Renal pelvis (tissue), 12 donors: ENCODE measurements at places on chromosomes 3 and 15. TPM values are rescaled to one million over a fixed set of nuclear protein-coding genes. Genes with fewer than 3 reads are reported as not detected.

- no peak for DNase-seq
Measured at GRCh38 chr3:9625656-9626055, 23.6 kb upstream of the MTMR14 start.

DNA sequence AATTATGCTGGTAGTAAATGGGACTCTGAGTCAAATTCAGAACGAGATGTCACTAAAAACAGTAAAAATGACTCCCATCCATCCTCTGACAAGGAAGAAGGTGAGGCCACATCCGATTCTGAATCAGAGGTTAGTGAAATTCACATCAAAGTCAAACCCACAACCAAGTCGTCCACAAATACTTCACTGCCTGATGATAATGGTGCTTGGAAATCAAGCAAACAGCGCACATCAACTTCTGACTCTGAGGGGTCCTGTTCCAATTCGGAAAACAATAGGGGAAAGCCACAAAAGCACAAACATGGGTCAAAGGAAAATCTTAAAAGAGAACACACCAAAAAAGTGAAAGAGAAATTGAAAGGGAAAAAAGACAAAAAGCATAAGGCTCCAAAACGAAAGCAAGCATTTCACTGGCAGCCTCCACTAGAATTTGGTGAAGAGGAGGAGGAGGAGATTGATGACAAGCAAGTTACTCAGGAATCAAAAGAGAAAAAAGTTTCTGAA lies 15.1 kb upstream of the ZBTB47 start:
- DNase-seq = no peak

The MPI gene
- 62.3 TPM for polyA plus RNA-seq

The PRSS50 gene
- polyA plus RNA-seq = 3.8 TPM

The ENTPD3 gene
- 1.8 TPM for polyA plus RNA-seq

DNA sequence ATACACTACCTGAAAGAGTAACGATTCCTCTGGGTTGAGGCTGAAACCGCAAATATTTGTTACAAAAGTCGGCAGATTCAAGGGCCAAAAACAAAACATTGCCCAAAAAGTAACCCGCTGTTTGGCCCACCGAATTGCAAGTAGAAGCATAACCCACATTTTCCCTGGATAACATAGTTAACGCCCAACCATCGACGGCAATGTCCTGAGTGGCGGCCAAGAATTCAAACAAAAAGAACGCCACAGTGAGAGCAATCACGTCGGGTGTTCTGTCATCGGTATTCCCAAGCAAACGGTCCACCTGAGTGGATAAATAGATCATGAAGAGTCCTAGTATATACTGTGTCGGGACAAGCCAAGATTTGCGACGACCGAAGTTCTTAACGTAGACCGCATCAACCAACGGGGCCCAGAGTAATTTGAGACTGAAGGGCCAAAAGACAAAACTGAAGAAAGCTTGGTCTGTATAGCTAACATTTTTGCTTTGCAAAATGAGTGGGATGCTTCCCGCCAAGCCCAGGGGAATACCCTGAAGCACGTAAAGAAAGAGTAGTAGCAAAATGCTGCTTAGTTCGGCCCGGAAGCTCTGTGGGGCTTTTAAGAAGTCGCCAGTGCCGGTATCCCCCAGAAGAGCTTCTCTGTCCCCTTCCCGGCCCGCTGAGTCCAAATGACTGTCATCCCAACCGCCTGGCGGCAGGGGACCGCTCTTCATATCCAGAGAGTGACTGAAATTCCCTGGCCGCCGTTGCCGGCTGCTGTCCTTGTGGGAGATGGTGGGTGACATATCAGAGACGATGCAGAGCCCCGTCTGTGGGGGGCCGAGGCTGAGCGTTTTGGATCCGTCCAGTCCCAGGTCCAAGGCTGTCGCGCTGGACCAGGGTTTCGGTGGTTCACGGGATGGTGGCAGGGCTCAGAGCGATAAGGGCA lies 750 bp downstream of the SLC33A1 start:
- no peak for DNase-seq

DNA sequence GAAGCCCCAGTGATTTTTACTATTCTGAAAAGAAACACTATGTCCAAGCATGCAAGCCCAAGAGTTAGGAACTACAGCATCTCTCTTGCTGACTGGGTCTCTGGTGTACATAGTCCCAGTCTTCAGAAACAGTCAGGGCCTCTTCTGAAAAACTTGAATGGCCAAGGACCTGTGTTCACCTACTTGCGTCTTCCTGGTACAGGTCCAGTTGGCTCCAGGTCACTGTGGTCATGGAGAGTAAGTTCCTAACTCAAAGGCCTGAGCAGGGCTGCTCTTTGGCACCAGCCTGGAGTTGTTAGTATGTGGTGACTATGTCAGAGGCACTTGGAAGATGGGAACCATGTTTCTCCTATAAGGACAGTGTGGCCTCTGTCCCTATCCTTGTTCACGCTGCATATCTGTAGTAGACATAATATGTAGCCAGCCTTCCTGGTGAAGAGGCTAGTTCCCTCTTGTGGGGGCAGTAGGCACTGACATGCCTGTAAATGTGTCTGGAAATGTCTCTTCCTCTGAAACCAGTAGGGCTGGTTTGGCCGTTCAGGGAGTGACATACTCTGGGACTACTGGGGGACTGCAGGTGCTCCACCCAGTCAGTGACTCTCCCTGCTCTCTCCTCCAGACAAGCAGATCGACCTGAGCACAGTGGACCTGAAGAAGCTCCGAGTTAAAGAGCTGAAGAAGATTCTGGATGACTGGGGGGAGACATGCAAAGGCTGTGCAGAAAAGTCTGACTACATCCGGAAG lies 2.6 kb upstream of the RBM15B start:
- DNase-seq = peak; percentile 11

The C3orf22 gene
- 0.25 TPM for polyA plus RNA-seq

DNA sequence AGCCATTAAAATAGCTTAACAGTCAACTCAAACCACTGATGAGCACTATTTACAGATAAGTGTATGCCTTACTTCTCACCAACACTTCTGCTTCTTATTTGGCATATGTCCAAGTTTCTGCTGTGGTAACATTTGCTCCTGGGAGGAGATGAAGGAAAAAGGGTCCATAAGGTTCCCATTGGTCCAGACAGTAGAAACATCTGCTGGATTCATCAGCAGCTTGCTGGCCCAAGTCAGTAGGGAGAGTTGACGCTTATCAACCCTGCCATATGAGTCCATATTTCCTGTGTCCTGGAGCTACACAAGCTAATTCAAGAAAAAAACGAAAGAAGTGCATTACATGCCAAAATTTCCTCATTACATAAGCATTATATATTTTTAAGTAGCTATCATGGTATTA lies 824.5 kb downstream of the CADM2 start:
- DNase-seq = no peak

GRCh38 chr3:38173834-38174418 lies 8.6 kb downstream of the OXSR1 start:
- no peak for DNase-seq

DNA sequence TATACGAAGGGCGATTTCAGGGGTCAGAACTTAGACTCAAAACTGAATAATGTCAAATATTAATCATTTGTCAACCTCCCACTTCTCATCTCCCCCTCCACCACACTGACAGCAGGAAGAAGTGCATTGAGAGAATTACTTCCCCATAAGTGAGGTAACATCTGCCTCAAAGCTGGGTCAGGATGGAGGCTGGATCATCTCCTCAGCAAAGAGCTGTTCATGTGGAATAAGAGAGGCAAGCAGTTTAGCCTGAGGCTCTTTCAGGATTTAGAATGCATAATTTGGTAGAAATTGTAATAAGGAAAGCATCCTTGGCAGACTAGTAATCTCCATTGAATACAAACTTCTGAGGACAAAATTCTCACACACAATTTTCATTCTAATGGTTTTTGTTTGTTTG lies 512.1 kb downstream of the ROBO1 start:
- no peak for DNase-seq

GRCh38 chr3:57691411-57692132 lies 1.3 kb downstream of the DENND6A start:
- DNase-seq = no peak

The HCLS1 gene
- 4.9 TPM for polyA plus RNA-seq

The GPR156 gene
- polyA plus RNA-seq = 3.6 TPM

- no peak for DNase-seq
Measured at GRCh38 chr3:185069037-185070030, 83.5 kb downstream of the C3orf70 start.

- DNase-seq = no peak
Measured at GRCh38 chr3:16936676-16937230, 52.0 kb downstream of the PLCL2 start.

The CLEC3B gene
- 44.4 TPM for polyA plus RNA-seq

The PPM1L gene
- polyA plus RNA-seq = 7.6 TPM

DNA sequence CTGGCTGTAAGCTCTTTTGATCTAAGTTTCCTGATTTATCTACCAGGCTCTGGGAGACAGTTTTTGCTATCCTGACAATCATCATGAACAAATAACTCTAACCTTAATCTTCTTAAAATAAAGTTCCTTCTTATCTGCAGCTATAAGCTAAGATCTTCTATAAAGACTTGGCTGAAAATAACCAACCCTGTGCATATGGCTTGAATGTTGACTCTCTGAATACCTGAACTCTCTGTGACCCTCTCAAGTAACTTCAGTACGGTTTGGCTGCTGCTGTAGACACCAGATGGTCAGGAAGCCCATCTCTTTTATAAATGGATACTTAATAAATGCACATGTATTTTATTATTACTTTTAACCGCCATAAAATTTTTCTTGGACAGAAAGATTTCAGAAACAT lies 412.4 kb upstream of the CBLB start:
- DNase-seq = no peak

DNA sequence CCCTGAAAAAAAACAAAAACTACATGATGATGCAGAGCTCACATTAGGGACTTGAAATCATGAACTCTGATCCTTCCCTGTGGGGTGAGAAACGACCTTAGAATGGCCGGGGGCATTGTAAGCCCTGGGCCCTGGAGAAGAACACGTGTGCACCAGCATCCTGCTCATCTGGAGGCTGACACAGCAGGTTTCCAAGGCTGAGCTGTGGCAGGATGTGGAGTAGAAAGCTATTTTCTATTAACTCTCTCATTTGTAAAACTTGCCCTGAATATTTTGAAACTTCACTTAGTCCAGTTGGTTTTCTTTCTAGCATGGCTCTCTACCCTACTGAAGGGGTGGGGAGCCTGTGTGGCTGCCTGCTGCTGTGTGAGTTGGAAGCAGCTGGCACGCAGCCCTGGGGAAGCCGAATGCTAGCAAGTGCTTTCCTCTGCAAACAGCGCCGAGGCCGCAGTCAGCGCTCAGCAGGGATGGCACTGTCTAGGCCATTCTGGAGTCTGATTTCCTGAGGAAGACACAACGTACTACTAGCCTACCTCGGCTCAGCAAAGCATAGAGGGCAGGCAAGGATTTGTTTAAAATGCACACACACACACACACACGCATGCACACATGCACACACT lies 58.0 kb downstream of the GABRG3 start:
- no peak for DNase-seq

DNA sequence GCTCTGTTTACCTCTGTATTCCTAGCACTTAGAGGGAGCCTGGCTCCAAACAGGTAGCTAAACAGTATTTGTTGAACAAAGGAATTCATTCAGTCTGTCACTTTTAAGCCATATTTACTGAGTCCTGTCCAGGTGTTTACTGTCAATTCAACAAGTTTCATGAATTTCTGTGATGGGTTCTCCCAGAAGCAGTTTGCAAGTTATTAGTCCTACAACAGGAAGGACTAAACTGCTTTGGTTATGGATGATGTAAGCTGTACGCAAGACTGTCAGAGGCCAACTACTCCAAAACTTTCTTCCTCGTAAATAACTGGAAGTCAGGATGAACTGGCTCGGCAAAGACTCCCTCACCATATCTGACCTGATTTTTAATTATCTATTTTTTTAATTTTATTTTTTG lies 25.1 kb downstream of the STIMATE start:
- no peak for DNase-seq
